ENCODE measurements at places on chromosomes 2 and 18.

DNA sequence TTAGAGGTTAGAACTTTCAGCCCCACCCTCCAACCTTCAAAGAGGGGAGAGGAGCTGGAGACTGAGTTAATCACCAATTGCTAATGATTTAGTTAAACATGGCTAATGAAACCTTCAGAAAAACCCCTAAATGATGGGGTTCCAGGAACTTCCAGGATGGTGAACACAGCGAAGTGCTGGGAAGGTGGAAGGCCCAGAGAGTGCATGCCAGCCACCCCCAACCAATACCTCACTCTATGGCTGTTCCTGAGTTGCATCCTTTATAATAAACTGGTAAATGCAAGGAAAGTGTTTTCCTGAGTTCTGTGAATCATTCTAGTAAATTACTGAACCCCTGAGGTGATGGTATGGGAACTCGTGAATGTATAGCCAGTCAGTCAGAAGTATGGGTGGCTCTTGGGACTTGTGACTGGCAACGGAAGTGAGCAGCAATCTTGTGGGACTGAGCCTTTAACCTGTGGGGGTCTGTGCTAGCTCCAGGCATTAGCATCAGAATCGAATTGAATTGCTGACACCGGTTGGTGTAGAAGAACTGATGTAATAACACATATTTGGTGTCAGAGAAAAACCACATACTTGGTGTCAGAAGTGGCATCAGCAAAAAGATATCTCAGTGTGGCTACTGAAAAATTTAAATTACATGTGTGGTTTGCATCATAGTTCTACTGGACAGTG is 37.4 kb downstream of the NPHP1 start:
- no peak for DNase-seq

- no peak for DNase-seq
Measured at GRCh38 chr2:142286618-142287017, 155.8 kb upstream of the LRP1B start.

GRCh38 chr18:5543036-5543680 is 639 bp downstream of the EPB41L3 start:
- DNase-seq, result no peak

GRCh38 chr2:155100261-155100660 is 401.8 kb downstream of the KCNJ3 start:
- DNase-seq, result no peak

- no peak for DNase-seq
Measured at GRCh38 chr2:191862156-191862775, 15.4 kb upstream of the CAVIN2 start.

- DNase-seq, result no peak
Measured at GRCh38 chr18:40529478-40529877, 1425.6 kb upstream of the PIK3C3 start.

GRCh38 chr2:16121986-16122390 is 181.6 kb downstream of the MYCN start:
- no peak for DNase-seq

DNA sequence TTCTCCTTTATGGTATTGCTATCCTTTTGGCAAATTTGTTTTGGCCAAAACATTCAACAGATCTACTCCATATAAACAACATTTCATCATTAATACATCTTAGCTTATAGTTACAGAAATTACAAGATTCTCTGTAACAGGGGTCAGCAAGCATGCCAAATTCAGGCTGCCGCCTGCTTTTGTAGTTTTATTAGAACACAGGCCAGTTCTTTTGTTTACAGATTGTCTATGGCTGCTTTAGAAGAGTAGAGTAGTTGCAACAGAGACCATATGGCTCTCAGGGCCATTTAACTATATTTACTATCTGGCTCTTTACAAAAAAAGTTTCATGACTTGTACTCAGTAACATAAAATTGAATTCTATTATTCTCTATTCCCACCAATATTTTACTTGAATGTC is 53.9 kb downstream of the LNPK start:
- DNase-seq, result no peak

- no peak for DNase-seq
Measured at GRCh38 chr18:45384137-45384961, 230.9 kb upstream of the SLC14A2 start.

- DNase-seq, result no peak
Measured at GRCh38 chr2:167608487-167608886, 638.9 kb downstream of the STK39 start.

DNA sequence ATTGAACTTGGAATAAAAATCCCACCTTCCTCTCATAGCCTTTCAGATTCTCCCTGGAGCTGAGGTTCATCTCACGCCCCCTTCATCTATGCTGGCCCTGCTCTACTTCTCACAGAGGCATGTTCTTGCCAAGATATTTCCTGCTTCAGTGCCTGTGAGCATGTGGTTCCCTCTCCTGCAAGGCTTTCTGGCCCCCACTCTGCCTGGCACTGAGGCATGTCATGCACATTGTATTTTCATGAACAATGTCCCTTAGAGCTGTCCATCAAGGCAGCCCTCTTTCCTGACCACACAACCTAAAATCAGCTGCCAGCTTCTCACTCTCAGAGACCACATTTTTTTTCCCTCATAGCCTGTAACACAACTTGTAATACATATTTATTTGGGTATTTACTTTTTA is 18.0 kb upstream of the HK2 start:
- DNase-seq, result no peak

DNA sequence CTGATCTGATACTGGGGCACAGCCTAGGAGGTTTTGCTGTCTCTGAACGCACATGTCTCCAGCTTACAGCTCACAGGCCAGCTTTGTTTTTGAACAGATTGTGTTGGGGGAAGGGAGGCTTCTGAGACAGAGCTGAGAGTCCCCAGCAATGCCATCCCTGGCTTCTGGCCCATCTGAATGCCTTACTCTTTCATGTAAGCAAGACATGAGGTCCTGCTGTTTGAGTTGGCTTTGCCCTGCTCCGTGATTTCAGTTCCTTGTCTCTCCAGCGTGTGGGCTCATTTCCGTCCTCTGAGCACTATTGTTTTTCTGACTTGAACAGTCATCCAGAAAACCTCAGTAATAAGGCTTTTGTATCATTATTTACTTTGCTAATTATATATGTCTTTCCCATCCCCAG is 194.9 kb upstream of the TNP1 start:
- no peak for DNase-seq

- DNase-seq, result no peak
Measured at GRCh38 chr2:111522231-111522768, 361.7 kb downstream of the ANAPC1 start.

DNA sequence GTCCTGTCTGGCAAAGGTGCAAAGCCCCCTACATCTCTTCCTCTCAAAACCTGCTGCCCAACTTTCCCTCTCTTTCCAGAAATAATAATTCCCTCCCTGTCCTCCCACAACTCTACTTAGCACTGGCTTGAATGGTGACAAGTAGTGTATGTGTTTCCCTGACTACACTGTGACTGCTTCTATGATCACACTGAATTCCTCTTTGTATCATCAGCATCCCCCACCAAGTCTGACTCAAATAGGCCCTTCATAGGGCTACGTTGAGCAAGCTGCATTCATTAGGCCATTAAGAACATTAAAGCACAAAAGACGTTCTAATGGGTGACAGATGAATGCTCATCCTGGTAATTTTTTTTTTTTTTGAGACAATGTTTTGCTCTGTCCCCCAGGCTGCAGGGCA is 13.7 kb upstream of the ST3GAL5 start:
- no peak for DNase-seq

- DNase-seq, result no peak
Measured at GRCh38 chr2:59727121-59727590, 826.3 kb downstream of the BCL11A start.

GRCh38 chr2:30867385-30867784 is 60.1 kb upstream of the CAPN13 start:
- peak; percentile 80 for DNase-seq
